ENCODE measurements at places on chromosomes 7 and 10.

DNA sequence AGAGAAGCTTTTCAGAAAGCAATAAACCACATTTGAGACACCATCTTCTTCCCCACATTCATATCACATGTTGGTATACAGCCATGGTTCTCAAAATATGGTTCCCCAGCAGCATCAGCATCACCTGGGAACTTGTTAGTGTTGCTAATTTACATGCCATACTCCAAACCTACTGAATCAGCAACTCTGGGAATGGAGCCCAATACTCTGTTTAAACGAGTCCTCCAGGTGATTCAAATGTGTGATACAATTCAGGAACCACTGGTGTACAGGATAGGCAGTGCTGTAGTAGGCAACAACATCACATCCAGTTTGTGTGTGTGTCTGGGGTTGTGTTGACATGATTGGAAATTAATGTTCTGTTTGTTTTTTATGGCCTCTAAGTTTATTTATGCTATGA lies 47.7 kb downstream of the ZNF277 start:
- no peak for DNase-seq

DNA sequence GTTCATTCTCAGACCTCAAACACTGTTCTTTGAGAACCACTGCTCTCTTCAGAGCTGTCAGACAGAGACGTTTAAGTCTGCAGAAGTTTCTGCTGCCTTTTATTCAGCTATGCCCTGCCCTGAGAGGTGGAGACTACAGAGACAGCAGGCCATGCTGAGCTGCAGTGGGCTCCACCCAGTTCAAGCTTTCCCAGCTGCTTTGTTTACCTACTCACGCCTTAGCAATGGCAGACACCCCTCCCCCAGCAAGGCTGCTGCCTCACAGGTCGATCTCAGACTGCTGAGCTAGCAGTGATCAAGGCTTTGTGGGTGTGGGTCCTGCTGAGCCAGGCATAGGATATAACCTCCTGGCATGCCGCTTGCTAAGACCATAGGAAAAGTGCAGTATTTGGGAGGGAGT lies 80.5 kb upstream of the CYP2C9 start:
- DNase-seq: no peak

GRCh38 chr10:59072038-59072437 lies 104.4 kb upstream of the PHYHIPL start:
- no peak for DNase-seq

- DNase-seq: no peak
These were observed 29.4 kb downstream of the DKK1 start for GRCh38 chr10:52343439-52343838.

- DNase-seq: no peak
These were observed 76.5 kb downstream of the ARL5B start for GRCh38 chr10:18735711-18736110.

GRCh38 chr10:115295213-115295805 lies 202.1 kb downstream of the ATRNL1 start:
- DNase-seq: no peak

GRCh38 chr7:133744451-133744850 lies 382.7 kb upstream of the LRGUK start:
- no peak for DNase-seq

- no peak for DNase-seq
These were observed 23.8 kb upstream of the LIPA start for GRCh38 chr10:89275383-89275782.

- no peak for DNase-seq
These were observed 57.9 kb upstream of the CHCHD3 start for GRCh38 chr7:133139801-133140200.

DNA sequence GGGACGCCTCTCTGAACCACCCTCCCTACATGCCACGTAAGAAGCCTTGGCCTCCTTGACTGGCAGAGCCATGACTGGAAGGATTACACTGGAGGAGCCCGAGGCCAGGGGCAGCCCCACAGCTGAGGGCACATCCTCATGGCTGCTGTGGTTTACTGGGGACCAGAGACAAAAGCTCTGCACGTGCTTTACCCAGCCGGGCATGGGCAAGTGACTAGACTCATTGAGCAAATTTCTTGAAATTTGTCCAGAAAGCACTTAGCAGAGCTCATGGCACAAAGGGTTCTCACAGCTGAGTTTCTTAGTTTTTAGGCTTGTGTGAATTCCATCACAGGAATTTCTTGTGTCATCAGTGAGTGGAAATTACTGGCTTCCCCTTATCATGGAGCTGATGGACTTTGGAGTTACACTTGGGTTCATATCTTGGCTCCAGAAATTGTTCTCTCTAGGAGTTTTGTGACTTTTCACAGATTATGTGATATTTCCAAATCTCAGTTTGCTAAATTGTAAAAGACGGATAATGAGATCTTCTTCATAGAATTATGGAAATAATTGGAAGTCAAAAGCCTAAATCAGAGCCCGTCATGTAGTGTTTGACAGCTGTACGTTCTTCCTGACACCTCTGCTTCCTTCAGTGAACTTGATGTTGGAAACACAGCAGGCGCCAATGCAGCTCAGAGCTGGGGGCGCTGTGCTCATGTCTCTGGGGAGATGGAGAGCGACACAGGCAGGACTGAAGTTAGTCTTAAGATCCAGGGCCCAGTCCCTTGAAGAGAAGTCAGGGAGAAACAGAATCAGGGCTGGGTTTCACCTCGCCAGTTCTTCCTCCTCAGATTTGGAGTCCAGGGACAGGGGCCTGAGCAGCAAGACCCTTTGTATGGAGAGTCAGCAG lies 47.7 kb upstream of the MGAM2 start:
- DNase-seq: no peak

GRCh38 chr10:126479280-126479895 lies 91.1 kb upstream of the ADAM12 start:
- peak; percentile 22 for DNase-seq

- no peak for DNase-seq
These were observed 16.5 kb downstream of the FBXL13 start for GRCh38 chr7:103058122-103058521.

DNA sequence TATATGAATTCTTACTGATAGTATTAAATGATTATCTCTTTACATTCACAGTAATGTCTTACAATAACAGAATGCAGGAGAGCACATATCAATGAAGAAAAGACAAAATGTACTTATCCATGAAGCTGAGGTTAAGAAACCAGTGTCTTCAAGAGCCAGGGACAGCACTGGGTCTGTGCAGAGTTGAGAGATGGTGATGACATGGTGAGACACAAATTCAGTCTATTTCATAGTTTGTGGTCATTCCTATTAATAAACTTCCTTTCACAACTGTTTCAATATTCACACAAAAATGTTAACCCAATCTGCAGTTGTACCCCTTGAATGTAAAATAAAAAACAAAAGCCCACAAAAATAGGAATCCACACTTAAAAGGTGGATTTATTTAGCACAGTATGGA lies 5.3 kb upstream of the MAGI2 start:
- DNase-seq: no peak

GRCh38 chr7:8217200-8218068 lies 44.5 kb downstream of the ICA1 start:
- no peak for DNase-seq

- DNase-seq: no peak
These were observed 48.6 kb downstream of the GDI2 start for GRCh38 chr10:5764422-5765297.

DNA sequence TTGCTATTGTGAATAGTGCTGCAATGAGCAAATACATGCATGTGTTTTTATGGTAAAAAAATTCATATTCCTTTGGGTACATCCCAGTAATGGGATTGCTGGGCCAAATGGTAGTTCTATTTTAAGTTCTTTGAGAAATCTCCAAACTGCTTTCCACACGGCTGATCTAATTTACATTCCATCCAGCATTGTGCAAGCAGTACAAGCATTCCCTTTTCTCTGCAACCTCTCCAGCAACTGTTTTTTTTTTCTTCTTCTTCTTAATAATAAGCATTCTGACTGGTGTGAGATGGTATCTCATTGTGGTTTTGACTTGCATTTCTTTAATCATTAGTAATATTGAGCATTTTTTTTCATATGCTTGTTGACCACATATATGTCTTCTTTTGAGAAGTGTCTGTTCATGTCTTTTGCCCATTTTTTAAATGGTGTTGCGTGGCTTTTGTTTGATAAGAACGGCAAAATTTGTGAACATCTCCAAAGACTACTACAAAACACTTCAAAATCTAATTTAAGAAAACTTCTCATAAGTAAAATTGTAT lies 136.1 kb upstream of the MYO3A start:
- no peak for DNase-seq

GRCh38 chr7:105024734-105025133 lies 10.7 kb downstream of the KMT2E start:
- DNase-seq: no peak

- no peak for DNase-seq
These were observed 476 bp upstream of the ZNF33B start for GRCh38 chr10:42638821-42639270.

GRCh38 chr7:139566075-139566474 lies 42.6 kb downstream of the CLEC2L start:
- no peak for DNase-seq

Measured in glutamatergic neuron (in vitro differentiated cells).